ENCODE measurements at places on chromosomes 2 and 18.

DNA sequence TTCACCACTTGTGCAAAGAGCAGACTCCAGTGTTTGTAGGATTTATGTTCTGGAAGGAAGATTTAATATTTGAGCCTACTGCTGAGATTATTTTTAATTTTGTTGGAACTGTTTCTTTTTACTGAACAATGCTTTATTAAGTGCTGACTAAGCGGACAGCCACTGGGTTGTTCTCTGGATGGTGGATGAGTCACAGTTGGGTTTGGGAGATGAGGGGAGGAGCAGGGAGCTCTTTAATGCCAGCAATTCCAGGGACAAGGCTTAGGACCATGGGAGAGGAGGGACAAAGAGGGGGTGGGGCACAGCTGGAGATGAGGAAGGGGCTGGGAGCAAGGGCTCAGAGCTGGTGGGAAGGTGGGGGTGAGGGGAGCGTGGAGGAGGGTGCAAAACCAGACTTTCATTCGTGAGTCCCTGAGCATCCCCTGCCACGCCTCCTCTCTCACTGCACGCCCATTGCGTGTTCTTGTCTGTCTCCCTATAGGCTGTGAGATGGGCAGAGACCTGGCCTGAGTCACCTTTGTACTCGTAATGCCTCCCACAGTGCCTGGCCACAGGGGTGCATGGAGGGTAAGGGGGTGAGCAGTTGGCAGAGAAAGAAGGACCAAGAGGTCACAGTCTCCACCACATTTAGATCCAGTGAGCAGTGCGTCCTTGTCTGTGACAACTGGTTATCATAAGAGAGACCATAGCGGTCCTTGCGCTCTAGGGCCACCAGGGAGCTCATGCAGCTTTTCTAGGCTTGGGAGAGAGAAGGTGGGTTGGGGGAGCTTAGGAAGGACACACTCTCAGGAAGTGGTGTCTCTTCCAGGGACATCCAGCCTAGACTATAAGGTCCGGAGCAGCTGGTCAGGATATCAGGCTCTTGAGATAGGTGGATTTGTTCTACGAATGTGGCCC, 18.4 kb downstream of the SLC4A3 start:
- DNase-seq, result no peak

DNA sequence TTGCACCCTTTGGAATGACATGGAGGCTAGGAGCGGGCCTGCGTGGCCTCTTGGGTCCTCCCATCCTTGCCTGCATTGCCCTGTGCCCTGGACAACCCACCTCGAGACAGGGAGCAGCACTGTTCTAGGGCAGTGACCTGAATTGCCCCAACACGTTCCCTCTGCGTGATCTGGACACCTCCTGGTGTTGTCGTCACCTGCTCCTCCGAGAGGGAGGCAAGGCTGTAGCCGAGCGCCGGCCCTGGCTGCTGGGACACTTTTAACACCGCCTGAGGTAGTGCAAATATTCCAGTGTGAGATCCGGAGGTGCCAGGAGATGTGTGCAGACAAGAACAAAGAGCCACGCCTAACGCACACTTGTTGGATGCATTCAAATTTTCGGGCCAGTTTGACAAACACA, 131.5 kb downstream of the SMAD7 start:
- no peak for DNase-seq

- DNase-seq, result no peak
Measured at GRCh38 chr2:238182362-238182761, 21.1 kb downstream of the ILKAP start.

GRCh38 chr18:77263466-77263763, 13.8 kb downstream of the GALR1 start:
- DNase-seq, result no peak

GRCh38 chr2:233690444-233690843, 2.2 kb upstream of the UGT1A6 start:
- DNase-seq, result no peak

- DNase-seq, result no peak
Measured at GRCh38 chr18:32753656-32754260, 19.1 kb downstream of the KLHL14 start.

DNA sequence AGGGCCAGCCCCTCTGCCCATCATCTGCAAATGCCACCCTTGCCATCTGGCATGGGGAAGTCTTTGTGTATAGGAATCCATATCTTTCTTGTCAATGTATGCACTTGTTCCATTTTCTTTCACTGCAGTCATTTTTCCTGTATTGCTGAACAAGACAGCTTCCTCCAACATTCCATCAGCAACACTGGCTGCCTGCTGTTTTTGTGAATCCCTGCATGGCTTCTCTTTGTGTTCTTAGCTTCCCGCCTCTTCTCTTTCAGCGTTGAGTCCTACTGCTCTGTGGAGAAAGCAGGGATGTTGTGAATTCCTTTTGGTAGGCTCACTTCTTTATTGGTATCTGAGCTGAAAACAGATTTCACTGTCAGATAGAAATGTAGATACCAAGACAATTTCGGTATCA, 150.0 kb downstream of the LPIN1 start:
- DNase-seq, result no peak
